AG09319 (cell line): ENCODE measurements at places on chromosomes 16 and 17.
A peak's percentile ranks its signal among the peaks of the same experiment; 100 is the strongest.

DNA sequence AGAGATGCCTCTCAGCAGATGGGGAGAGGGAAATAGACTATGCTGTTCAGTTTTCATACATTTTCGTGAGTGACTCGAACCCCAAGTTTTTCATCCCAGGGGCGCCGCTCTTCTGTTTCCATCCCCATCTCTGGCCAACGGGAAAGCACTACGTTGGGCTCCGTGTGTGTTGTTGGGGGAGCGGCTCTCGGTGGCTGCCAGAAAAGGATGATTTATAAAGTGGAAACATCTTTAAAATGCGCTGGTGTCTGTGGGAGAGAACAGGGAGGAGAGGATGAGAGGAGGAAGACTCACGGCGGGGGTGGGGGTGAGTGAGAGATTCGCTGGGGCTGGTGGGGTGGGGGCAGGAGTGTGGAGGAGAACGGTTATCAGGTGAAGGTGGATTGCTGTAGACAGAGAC is 5.8 kb downstream of the TBX4 start:
- no peak for DNase-seq

DNA sequence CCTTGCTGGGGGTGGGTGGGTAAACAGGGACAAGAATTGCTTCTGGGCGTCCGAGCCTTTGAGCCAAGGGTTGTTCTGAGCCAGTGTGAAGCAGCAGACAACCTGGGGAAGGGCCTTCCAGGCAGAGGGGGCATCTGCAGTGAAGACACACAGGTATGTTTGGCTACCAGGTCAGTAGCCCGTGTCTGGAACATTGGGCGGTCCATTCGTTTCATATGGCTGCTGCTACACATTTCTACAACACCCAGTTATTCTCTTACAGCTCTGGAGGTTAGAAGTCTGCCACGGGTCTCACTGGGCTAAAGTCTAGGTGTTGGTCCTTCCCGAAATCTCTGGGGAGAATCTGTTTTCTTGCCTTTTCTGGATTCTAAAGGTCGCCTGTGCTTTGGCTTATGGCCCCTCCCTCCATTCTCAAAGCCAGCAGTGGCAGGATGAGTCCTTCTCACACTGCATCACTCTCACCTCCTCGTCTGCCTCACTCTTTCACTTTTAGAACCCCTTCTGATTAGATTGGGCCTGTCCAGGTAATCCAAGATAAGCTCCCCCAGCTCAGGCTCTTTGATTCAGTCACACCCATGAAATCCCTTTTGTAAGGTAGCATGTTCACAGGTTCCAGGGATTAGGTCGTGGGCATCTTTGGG is 136.1 kb downstream of the CLEC16A start:
- DNase-seq = no peak

GRCh38 chr16:89629827-89630610 is 16.6 kb downstream of the DPEP1 start:
- no peak for DNase-seq

DNA sequence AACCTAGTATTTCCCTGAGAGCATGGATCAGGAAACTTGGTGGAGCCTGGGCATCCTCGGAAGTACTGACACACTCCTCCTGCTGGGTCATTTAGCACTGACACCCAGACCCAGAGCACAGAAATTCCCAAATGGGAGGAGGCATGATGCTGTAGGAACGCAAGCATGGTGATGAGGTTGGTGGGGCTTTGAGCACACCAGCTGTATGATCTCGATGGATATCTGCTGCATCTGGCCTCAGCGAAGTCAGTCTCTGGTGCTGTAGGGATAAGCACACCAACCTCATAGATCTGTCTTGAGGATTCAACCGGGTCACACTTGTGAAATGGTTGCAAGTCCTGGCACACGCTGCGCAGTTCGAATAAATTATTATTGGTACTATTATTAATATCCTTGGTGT is 52.5 kb downstream of the SHISA6 start:
- DNase-seq = no peak

DNA sequence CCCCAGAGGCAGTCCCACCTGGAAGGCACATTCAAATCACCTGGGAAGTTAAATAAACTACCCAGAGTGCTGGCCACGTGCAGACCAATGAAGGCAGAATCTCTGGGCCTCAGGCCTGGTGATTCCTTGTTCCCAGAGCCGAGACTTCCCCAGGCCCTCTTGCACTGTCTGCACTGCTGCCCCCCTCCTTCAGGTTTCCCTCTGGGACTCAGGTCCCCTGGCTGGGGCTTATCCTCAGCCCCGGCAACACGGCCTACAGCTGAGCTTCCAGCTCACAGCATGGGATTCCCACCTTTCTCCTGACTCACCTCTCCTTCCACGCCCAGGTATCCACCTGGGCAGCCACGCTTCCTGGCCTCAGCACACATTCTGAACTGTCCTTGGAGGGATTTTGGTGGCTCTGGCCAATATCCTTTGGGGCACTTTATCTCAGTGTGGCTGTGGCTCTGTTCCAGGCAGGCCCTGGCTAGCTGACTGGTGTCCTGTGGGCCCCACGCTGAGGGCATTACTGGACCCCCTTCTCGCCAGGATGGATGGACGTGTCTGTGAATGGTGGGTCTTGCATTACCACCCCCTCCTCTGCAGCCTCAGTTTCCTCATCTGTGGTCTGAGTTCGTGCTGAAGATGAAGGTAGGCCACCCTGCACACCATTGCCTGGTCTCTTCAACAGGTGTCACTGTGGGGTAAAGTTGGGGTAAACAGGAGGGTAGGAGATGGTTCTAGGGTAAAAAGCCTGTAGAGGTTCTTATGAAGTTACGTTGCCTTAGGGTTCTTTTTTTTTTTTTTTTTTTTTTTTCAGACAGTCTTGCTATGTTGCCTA is 165.7 kb downstream of the IRF8 start:
- DNase-seq = no peak

DNA sequence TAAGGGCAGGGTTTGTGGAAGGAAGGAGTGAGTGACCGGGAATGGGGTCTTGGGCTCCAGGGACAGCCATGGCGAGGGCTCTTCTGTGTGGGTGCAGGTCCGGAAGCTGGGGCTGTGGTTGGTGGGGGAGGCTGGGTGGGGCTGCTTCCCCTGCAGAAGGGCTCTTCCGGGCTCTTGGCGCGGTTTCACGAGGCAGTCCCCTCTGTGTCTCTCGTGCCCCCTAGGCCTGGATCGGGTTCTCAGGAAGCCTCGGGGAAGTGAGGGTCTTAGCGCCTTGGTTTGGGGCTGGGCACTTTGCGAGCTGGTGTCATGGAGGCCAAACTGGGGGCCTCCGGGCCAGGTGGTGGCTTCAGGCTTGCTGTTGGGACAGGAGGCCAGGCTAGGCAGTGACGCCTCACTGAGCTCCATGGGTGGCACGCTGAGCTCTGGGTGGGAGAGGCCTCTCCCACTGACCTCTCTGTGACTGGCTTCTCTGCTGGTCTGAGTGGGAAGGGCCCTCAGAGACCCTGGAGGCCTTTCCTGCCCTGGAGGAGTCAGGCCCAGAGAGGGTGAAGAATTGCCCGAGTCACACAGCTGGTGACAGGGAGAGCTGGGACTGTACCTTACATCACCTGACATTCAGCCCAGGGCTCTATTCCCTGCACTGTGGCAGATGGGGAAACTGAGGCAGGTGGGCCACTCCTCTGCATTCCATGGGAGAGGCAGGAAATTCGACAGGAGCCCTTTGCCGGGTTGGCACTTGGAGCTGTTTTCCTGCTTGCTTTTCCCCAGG is 8.2 kb downstream of the ADCY7 start:
- no peak for DNase-seq

DNA sequence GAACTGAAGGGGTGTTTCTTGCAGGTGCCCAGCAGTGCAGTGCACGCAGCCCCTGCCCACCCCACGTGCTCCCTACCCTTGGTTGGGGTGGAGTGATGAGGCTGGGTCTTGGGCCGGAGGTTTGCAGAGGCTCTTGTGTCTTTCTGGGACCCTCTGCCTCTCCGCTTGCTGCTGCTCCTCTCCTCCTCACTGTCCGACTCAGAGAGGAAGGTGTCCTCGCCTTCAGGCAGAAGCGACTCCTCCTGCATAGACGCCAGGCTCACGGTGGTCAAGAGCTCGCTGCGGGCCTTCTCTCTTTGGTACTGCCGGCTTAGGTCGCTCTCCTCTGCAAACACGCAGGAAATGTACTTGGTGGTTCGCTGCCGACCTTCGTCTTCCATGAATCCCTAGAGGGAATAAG is 42.9 kb downstream of the GTF3C1 start:
- no peak for DNase-seq

GRCh38 chr16:50632927-50633800 is 47.9 kb downstream of the SNX20 start:
- no peak for DNase-seq

GRCh38 chr16:19928432-19928831 is 43.8 kb upstream of the GPRC5B start:
- DNase-seq = no peak

GRCh38 chr16:4319454-4320421 is 3.9 kb downstream of the GLIS2 start:
- DNase-seq = no peak

GRCh38 chr17:77676237-77676661 is 282.3 kb upstream of the TNRC6C start:
- DNase-seq = no peak

DNA sequence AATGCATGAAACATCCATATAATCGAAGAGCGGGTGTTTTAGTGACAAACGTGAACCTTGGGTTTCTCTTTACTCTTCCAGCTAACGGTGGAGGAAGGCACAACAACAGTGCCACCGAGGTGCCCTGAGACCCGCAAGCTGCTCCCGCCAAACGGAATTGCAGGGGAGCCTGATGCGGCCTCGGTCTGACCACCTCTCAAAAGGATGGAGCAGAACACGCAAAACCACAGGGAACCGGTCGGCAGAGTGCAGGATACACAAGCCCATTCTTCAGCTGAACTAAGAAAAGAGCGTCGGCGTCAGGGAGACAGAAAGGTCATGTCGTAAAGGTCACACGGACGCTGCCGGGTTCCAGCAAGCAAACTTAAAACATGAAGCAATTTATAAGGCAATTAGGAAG is 109.5 kb upstream of the ZNF750 start:
- DNase-seq = no peak

GRCh38 chr16:8931859-8932258 is 31.8 kb downstream of the USP7 start:
- peak; percentile 11 for DNase-seq

GRCh38 chr17:28949185-28950016 is 1.9 kb downstream of the PHF12 start:
- no peak for DNase-seq

GRCh38 chr17:66904760-66905624 is 59.5 kb upstream of the CACNG4 start:
- no peak for DNase-seq

DNA sequence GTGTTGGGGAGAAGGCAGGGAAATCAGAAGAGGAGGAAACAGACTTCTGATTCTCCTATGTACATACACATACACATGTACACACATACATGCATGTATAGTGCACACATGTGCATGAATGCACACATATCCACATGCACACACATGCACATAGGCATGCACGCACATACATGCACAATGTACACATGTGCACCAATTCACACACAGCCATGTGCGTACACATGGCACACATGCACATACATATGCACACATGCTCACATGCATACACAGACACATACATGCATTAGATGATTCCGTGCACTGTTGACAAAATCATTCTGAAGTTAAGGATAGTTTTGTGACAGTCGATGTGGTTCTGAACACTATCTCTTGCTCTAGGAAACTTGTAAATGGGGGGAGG is 214.0 kb upstream of the CDH13 start:
- DNase-seq = no peak

GRCh38 chr17:8867361-8867981 is at the start of gene PIK3R6:
Gene PIK3R6, minus strand, starts transcription at chr17:8867674. Its CDS starts 17,880 bp downstream, at chr17:8849794.
- no peak for DNase-seq

DNA sequence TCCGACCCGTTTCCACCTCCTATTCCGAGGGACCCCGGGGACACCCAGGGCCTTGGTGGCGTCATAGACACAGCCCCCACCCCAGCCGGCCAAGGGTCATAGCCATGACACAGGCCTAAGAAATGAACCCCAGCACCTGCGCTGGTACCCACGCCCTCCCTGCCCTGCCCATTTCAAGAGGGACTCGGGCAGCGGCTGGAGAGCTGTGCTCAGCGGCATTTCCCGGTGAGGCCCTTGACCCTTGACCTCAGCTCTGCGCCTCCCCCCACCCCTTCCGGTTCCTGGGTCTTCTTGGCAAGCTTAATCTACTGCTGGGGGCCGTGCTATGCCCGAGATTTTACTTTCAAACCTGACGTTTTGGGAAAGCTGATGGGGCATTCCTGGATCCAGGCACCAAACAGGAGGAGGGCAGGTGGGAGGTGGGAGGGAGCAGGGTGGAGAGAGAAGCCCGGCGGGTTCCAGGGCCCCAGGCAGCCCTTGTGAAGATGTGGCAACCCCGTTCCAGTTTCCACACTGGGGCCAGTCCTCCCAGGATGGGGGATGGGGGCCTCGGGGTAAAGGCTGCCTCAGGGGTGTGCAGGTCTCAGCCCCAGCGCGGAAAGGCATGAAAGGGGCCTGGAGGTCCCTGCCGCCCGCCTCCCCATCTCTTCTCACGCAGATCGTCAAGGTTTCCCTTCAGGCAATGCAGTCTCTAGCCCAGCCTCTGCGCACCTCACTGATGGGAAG is at the start of gene SLC22A31:
TSS of gene SLC22A31 (minus strand) at position 414 of the 726 bp plus-strand sequence. CDS start at position 378, 36 bp downstream.
- DNase-seq = no peak

- no peak for DNase-seq
Measured at GRCh38 chr16:78258375-78259065, 159.1 kb downstream of the WWOX start.

- no peak for DNase-seq
Measured at GRCh38 chr17:72344613-72345012, 223.8 kb downstream of the SOX9 start.

GRCh38 chr17:56679115-56679776 is 85.7 kb downstream of the NOG start:
- DNase-seq = no peak

GRCh38 chr17:20092261-20092867 is 83.2 kb downstream of the SPECC1 start:
- DNase-seq = no peak

DNA sequence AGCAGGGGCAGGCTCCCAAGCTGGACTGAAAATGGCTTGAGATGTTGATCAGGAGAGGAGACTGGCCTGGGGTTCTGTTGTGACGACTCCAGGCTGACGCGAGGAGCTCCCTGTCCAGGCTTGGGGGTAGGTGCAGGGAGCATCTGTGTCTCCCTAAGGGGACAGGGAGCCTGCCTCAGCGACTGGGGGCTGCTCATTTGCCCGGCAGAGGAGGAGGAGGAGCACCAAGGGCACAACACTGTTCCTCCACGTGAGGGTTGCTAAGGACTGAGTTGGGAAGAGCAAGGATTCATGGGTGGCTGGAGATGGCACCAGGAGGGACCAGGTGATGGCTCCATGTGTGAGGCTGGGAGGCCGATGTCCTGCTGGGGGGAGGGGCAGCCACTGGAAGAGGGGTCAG is 53.3 kb downstream of the USP22 start:
- DNase-seq = no peak

- DNase-seq = no peak
Measured at GRCh38 chr16:84508502-84508901, 4.0 kb upstream of the MEAK7 start.

DNA sequence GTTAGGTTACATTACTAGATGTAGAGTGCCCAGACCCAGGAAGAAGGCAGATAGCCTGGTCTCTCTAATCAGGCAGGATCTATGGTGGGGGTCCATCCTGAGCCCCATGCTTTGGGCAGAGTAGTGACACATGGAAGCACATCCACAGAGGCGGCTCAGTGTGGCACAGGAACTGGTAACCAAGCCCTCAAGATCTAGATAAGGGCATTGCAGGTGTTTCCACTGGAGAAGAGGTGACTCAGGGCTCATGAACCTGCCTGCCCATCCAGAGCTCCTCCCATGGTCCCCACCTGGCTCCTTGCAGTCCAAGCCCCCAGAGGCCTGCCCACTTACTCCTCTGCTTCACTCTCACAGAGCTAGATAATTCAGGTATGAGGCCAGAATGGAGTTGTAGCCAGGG is 62.0 kb upstream of the TMEM132E start:
- DNase-seq = no peak

- DNase-seq = no peak
Measured at GRCh38 chr17:48228720-48229119, 121.2 kb downstream of the SNX11 start.
